Activated CD4-positive, alpha-beta T cell treated with anti-CD3 and anti-CD28 coated beads, Interleukin-2, amount 10 ng/mL, durations not matched to agents 24 days and 14 days (primary cell): ENCODE measurements at places on chromosomes 4 and X. TPM values are rescaled to one million over a fixed set of nuclear protein-coding genes. Genes with fewer than 3 reads are reported as not detected.

GRCh38 chrX:136679531-136679930 is 31.6 kb downstream of the CD40LG start:
- no peaks in the 10 kb centered on the region for H3K27me3 ChIP-seq
- DNase-seq: no peak
- no peak overlapping the region for H3K4me3 ChIP-seq

The S100P gene
- total RNA-seq: 2.1 and 2.8 TPM in 2 replicates

The SMC1A gene
- total RNA-seq: 141 and 144 TPM in 2 replicates

GRCh38 chr4:138659037-138659811 is 356.4 kb upstream of the NOCT start:
- no peak for DNase-seq
- H3K27ac ChIP-seq: no peak overlapping the region
- H3K4me3 ChIP-seq: no peak overlapping the region
- H3K36me3 ChIP-seq: no peaks in the 10 kb centered on the region
- H3K27me3 ChIP-seq: peaks cover 2% of the 10 kb centered on the region

DNA sequence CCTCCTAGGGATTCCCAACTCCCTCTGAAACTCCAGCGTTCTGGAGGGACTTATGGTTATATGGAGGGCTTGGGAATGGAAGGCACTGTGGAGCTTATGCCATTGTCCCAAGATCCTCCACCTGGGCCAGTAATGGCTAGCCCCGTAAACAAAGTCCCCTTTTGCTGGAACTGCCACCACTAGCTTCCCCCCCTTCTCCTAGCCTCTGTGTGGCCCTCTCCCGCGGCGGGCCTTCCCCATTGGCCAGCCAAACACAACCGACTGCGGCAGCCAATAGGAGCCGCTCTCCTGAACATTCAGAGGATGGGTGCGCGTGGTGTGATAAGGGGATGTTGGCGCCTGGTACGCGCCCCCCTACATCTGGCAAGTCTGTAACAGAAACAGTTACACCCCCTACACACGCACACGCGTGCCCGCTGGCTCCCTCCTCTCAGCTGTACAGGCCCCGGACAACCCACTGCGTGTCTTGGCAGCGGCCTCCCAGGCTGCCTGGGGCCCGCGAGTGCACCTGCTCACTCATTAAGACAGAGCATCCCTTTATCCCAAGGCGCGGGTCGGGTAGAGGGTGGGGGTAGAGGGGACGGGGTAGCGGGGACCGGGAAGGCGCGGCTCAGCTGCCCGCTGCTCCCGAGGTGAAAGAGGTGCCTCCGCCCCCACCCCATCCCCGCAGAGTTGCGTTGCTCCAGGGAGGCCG is 863 bp upstream of the RAB33A start:
- peaks cover 1% of the 10 kb centered on the region for H3K36me3 ChIP-seq
- H3K4me3 ChIP-seq: peak overlapping the region; percentile 94
- DNase-seq: peak; percentile 90
- peaks cover 32% of the 10 kb centered on the region for H3K4me1 ChIP-seq

The DAPP1 gene
- 28.4 and 29.5 TPM in 2 replicates for total RNA-seq

- no peak for DNase-seq
- H3K4me1 ChIP-seq: peaks cover 2% of the 10 kb centered on the region
- H3K4me3 ChIP-seq: no peak overlapping the region
- H3K27me3 ChIP-seq: peaks cover 10% of the 10 kb centered on the region
- H3K27ac ChIP-seq: no peak overlapping the region
These were observed 9.8 kb downstream of the EREG start for GRCh38 chr4:74374561-74375327.

DNA sequence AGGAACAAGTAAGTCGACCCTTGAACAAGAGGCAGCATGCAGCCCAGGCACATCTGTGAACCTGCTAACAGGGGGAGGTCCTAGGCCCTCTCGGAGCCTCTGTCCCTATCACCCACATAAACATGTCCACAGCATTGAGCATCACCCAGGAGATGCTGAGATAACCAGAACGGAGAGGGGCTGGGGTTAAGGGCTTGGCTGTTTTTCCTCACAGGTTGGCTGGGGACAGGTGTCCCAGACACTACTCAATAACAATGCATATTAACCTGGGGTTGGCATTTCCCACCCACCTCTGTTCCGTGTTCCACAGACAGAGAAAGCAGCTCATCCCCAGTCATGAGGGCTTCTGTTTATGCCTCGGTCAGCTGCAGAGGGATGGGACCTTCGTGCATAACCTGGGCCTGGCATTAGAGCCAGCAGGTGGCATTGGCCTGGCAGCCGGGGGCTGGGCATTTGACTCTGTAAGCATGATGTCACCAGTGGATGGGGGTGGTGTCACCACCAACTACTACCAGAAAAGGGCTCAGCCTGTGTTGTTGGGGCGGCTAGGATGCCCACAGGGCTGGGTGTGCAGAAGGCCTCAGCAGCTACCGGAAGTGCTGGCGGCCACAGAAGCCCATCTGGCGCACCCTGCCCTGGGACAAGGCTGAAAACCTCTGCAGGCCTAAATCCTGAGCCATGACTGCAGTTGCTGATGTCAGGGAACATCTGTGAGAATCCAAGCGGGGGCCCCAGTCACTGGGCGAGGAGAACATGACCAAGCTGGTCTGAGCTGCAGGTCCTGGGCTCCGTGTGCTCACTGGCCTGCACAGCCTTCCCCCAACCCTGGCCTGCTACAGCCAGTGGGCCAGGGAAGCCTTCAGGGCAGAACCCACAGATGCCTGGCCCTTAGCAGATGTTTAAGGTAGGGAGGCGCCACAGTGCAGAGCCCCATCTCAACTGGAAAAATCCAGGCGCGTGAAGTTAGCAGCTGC is 351.4 kb downstream of the NR3C2 start:
- no peak overlapping the region for H3K27ac ChIP-seq
- no peaks in the 10 kb centered on the region for H3K4me1 ChIP-seq
- no peak for DNase-seq
- no peaks in the 10 kb centered on the region for H3K27me3 ChIP-seq
- no peak overlapping the region for H3K4me3 ChIP-seq

The SPOCK3 gene
- total RNA-seq: not detected in 2 replicates

DNA sequence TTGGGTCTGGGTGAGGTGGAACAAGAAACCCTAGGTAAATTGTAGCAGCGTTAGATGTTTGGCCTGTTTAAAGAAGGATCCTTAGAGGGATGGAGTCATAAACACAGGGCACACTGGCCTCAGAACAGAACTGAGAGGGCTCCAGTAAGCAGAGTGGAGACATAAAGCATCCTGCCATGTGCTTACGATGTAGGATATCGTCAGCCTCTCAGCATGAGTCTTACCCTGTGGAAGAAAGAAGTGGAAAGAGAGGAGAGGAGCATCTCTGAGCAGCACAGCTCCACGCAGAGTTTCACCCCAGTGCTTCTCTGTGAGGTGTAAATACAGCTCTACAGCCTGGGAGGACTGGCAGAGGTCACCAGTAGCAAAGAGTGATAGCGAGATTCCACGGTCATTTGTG is 27.8 kb upstream of the SORBS2 start:
- H3K27ac ChIP-seq: no peak overlapping the region
- no peaks in the 10 kb centered on the region for H3K36me3 ChIP-seq
- H3K4me3 ChIP-seq: no peak overlapping the region
- no peaks in the 10 kb centered on the region for H3K27me3 ChIP-seq
- no peak for DNase-seq
- H3K4me1 ChIP-seq: no peaks in the 10 kb centered on the region

The ESX1 gene
- total RNA-seq: not detected in 2 replicates
